ENCODE measurements at places on chromosomes 7 and 10.

DNA sequence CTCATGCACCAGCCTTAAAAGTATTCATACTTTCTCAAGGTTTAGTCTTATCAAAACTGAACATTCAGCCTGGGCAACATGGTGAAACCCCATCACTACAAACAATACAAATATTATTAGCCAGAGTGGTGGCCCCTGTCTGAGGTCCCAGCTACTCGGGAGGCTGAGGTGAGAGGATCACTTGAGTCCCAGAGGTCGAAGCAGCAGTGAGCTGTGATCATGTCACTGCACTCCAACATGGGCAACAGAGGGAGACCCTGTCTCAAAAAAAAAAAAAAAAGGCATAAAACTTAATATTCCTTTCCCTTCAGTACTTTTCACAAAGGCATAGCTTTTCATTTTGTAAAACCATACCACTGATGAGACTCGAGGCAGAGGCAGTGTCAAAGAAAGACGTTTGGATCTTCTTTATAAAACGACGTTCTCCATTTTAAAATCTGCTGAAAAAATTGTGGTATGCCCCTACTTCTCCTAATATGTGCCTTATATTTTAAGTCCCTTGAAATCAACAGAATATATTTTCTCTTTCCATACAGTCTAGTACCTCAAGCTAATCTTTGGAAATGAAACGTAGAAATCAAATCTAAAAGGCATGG is 1.9 kb downstream of the NSUN6 start:
- no peak for DNase-seq

GRCh38 chr10:126842836-126843235 is 62.4 kb upstream of the DOCK1 start:
- no peak for DNase-seq

DNA sequence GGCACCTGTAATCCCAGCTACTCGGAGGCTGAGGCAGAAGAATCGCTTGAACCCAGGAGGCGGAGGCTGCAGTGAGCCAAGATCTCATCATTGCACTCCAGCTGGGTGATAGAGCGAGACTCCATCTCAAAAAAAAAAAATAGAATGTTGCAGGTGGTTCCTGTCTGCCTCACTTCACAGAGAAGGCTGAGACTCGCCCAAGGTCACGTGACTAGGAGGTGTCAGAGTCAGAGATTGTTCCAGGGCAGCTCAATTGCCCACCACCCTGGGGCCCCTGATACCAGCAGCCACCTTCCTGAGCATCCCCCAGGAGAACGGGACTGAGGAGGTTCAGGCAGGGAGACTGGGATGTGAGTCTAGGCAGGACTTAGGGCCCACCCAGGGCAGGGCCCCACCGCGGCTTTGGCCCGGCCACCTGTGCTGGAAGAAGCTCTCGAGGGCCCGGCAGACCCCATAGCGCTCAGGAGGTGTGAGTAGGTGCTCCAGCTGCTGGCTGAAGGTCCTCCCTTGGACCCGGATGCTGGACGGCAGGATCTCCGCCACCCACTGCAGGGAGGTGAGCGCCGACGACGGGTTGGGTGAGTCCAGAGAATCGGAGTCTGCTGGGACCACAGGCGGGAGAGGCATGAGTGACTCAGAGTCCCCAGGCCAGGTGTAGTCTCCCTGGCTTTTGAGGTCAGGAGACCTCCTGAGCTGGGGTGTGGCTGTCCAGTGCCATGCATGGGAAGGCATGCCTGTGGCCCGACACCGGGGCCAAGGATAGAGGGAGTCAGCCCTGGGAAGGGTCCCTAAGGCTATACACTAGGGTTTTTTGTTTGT is 30.9 kb downstream of the GRID2IP start:
- DNase-seq: no peak

GRCh38 chr7:105009667-105010503 is 4.1 kb upstream of the KMT2E start:
- DNase-seq: no peak

DNA sequence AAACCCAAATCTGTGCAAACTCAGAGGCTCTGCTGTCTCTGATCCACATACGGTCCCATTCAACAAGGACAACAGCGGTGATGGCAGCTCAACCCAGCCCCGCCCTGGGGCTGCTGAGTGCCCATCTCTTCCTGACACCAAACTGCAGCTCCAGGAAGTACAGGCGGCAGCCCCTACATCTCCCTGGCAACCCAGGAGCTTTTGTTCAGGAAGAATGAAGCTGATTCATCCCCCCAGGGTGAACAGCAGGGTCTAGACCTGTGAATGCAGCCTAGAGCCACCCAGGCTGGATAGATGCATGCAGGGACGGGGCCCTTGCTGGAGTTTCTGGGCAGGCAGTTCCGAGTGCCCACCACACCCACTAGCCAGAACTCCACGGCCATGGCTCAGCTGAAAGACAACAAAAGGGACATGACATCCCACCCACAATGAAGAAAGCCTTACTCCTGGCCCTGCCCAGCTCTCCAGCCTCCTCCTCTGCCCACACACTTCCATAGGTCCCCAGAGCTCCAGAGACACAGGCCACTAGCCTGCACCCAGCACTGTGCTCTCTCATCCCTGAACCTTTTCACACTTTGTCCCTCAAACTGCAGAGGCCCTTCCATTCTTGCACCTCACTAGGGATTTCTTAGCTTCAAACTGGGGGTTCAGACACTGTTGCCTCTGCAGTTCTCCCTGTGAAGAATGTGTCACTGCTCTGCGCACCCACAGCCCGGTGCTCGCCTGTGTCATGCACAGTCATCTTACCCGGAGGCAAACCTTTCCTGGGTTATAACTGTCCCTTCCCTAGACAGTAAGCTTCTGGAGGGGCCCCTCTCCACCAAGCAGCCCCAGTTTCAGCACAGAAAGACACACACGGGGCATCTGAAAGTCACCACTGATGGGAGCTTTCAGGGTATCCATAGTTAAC is 99.1 kb downstream of the GRID1 start:
- no peak for DNase-seq

DNA sequence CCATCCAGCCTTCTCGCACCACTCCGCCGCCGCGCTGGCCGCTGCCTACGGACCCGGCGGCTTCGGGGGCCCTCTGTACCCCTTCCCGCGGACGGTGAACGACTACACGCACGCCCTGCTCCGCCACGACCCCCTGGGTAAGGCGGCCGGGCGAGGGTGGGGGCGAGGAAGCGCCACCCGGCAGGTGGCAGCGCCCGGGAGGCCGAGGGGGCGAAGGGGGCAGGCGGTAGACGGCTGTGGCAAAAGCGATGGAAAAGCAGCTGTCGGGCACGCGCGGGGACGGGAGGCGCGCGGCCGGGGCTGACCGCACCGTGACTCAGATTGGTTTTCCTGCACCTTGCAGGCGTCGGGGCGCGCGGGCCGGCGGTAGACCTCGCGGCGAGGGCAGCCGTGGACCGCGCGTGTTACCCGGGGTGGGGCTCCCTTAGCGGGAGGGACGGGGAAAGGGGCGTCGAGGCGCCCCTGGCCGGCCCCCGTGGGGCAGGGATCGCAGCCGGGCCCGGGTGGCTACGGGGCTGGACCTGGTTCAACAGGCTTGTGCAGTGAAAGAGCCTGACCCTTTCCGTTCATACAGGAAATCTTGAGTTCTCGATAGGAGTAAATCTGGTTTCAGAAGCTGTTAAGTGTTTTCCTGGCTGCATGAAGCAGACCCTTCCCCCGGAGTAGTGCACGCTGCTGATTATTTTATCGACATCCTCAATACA is 608 bp downstream of the HHEX start:
- peak; percentile 24 for DNase-seq

- no peak for DNase-seq
Observed at GRCh38 chr7:25234336-25234735, 6.0 kb upstream of the NPVF start.

DNA sequence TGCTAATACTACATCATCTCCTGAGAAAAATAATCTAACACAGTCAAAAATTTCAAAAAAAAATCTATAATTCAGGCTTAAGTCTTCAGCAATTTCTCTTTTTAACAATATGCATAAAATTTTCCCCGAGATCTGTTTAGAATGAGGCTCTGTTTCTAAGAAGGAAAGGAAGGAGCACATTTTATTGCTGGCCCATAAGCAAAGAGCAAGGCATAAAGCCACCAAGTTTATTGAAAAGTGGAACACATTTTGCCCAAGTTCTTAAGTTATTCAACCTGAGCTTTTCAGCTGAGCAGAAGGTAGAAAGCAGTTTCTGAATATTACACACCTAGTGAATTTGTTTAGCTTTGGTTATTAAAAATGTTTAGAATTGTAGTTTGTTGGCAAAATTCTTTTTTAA is 73.9 kb downstream of the AGMO start:
- DNase-seq: no peak

DNA sequence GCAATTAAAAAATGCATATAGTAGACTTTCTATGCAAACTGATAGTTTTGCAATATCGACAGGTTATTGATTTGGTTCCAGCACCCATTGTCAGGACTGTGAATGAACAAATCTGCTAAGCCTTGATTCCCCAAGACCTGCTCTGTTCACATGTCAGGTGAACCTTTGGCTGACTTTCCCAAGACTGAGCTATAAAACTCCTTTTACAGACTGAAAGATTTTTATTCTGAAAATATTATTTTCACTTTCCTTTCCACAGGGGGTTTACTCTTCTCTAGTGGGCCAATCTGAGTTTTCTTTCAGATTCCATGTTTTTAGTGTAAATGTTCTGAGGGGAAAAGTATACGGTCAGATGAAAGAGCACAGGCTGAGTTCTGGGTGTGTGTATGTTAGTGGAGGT is 199.2 kb upstream of the BMPER start:
- DNase-seq: no peak

GRCh38 chr10:21614000-21614399 is 80.0 kb downstream of the MLLT10 start:
- no peak for DNase-seq

Measured in activated naive CD4-positive, alpha-beta T cell (primary cell).